Stimulated activated CD4-positive, alpha-beta T cell treated with anti-CD3 and anti-CD28 coated beads, Interleukin-1b, Interleukin-23, amount 100 ng/mL, for 48 hours (primary cell): ENCODE measurements at places on chromosomes 4 and X.

DNA sequence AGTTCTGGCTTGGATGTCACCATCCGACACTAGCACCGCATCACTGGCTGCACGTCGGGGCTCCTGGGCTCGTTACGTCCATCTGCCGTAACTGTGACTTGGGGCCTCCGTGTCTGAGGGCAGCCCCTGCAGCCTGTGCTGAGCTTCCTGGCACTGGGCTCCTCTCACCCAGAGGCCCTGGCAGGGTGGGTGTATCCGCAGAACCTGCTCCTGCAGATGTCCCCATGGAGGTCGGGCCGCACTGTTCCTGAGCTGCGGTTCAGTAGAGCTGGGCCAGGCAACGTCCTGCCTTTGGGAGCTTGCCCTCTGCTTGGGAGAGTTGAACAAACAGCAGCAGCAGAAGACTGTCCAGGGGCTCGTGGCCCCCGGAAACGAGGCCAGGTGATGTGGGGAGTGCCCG, 71.4 kb downstream of the RGS12 start:
- no peak for DNase-seq

GRCh38 chr4:2083826-2084160, 24.7 kb downstream of the NAT8L start:
- DNase-seq, result no peak

DNA sequence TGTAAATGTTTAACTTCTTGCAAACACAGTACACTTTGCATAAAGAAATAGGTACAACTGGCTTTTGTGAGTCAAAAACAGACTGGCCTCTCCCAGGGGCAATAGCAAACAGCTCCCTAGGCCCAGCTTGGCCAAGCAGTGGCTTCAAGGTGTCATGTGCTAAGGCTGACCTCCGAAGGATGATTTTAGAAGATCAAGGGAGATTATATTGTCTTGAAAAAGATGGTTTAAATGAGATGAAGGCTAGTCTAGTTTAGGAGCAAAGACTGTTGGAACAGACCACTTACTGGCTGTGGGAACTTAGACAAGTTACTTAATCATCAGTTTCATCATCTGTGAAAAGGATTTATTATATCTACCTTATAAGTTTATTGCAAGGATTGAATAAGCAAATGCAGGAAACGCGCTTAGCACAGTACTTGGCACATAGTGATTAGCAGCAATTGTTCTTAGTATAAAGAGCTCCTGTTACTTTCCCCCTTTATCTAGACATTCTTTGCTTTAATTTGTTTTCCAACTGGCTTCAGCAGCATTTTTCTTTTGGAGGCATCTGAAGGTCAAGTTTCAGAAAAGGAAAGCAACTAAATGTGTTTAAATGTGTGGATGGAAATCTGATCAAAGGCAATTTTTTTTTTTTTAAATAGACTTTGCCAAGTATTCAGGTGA, 17.2 kb downstream of the ANXA3 start:
- DNase-seq, result no peak

GRCh38 chr4:181293014-181293413, 950.2 kb upstream of the TENM3 start:
- no peak for DNase-seq

DNA sequence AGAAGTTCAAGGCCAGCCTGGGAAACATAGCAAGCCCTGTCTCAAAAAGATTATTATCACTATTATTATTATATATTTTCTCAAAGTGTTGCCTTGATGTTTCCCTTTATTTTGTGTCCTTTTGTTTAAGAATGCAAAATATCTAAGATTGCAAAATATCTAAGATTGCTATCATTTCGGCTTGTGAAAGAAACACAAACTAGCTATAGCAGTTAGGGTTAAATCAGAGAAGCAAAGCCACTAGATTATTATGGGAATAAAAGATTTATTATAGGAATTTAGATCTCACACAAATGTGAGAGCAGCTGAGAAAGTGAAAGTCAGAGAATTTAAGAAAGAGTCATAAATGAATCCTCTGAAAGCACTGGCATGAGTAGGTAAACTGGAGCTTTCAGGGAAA, 18.0 kb upstream of the TMEM184C start:
- no peak for DNase-seq

- DNase-seq, result no peak
Observed at GRCh38 chr4:78543424-78544125, 8.0 kb upstream of the ANXA3 start.

DNA sequence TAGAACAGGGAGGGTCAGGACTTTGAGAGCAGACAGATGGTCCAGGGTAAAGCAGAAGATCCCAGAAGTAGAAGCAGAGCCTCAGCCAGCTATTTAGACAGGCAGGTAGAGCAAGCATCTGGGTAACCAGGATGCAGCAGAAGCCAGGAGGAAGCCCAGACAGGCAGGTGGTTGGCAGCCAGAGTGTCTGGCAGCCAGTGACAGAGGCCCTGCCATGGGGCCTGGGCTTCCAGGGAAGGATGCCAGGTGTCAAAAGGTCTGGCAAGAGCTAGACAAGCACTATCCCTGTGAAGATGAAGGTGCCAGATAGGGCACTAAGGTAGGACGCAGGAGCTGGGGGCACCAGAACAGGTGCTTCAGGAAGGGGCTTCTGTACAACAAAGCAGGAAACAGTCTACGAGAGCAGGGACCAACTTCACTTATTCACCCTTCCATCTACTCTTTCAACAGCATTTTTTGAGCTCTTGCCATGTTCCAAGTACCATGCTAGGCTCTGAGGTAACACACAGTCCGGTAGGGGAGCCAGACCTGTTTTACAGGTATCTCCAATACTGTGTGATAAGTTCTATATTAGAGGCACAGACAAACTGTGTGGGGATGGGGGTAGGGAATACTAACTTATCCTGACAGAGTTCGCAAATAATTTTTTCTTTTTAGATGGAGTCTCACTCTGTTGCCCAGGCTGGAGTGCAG, 38.1 kb upstream of the GJB1 start:
- DNase-seq, result no peak

DNA sequence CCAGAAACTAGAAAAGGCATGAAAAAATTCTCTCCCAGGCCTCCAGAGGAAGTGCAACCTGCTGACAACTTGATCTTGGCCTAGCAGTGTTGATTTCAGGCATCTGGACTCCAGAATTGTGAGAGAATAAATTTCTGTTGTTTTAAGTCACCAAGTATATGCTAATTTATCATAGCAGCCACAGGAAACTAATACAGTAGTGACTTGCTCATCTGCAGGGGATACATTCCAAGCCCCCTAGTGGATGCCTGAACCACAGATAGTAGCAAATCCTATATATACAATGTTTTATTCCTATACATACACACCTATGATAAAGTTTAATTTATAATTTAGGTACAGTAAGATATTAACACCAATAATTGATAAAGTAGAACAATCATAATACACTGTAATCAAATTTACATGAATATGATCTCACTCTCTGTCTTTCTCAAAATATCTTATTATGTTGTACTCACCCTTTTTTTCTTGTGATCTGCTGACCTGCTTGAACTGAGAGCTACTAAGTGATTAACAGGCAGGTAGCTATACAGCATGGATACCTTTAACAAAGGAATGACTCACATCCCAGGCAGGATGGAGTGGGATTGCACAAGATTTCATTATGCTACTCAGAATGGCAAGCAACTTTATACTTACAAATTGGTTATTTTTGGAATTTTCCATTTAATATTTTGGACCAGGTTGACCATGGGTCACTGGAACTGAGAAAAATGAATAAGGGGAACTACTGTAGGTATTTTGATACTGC, 501.1 kb downstream of the KCNIP4 start:
- no peak for DNase-seq

GRCh38 chr4:8502836-8503585, 62.4 kb downstream of the TRMT44 start:
- DNase-seq, result no peak

- DNase-seq, result no peak
Observed at GRCh38 chr4:24010994-24011393, 121.1 kb upstream of the PPARGC1A start.

GRCh38 chr4:17511950-17512795, at the start of gene QDPR:
Gene QDPR (minus strand): TSS chr4:17512090. CDS start chr4:17512054, 36 bp downstream.
- DNase-seq, result peak; percentile 75

DNA sequence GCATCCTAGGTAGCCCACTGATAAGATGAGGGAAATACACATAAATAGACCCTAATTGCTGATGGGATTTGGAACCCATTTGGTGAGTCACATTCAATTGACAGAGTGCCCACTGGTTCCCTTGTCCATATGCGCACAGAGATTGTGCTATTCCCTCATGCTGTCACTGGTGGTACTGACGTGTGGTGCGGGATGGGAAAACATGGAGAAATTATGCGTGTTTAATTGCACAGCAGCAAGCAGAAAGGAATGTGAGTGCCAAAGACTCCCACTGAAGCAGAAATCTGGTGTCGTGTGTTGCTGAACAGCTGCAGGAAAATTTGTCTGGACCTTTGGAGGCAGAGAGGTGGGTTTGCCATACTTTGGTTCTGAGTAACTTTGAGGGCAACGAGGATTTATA, 92.2 kb downstream of the NHSL2 start:
- no peak for DNase-seq

- DNase-seq, result no peak
Observed at GRCh38 chr4:87698394-87698793, 48.3 kb downstream of the DMP1 start.

GRCh38 chr4:26082565-26082964, 168.5 kb downstream of the SMIM20 start:
- no peak for DNase-seq

- DNase-seq, result no peak
Observed at GRCh38 chr4:18938343-18939099, 917.0 kb upstream of the LCORL start.

GRCh38 chrX:17854069-17854468, 7.0 kb downstream of the RAI2 start:
- no peak for DNase-seq

DNA sequence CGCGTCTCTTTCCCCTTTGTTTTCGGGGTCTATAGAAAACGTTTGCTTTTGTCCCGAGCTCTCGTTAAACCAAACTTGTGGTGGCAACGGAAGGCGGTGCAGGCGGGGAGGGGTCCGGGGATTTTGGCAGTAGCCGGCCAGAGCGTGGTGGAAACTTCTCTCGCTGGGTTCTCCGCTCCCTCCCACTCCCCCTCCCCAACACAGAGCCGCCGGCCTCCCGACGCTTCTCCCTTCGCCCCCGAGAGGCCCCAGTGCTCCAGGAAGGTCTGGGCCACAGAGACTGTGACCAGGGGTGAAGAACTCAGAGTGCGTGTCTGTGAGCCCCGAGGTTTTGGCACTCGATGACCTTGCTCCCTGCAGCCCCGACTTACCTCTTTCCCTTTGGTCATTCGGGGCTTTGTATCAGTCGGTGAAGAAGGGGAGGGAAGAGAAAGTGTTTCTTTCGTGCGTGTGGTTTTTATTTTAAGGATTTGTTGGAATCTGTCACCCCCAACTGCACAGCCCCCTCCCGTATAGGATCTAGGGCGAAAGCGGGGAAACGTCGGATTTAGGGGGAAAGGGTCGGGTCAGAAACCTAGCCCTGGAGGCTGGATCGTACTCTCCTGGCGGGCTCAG, 9.0 kb upstream of the BCOR start:
- no peak for DNase-seq
